ENCODE measurements at places on chromosomes 12 and 14.

DNA sequence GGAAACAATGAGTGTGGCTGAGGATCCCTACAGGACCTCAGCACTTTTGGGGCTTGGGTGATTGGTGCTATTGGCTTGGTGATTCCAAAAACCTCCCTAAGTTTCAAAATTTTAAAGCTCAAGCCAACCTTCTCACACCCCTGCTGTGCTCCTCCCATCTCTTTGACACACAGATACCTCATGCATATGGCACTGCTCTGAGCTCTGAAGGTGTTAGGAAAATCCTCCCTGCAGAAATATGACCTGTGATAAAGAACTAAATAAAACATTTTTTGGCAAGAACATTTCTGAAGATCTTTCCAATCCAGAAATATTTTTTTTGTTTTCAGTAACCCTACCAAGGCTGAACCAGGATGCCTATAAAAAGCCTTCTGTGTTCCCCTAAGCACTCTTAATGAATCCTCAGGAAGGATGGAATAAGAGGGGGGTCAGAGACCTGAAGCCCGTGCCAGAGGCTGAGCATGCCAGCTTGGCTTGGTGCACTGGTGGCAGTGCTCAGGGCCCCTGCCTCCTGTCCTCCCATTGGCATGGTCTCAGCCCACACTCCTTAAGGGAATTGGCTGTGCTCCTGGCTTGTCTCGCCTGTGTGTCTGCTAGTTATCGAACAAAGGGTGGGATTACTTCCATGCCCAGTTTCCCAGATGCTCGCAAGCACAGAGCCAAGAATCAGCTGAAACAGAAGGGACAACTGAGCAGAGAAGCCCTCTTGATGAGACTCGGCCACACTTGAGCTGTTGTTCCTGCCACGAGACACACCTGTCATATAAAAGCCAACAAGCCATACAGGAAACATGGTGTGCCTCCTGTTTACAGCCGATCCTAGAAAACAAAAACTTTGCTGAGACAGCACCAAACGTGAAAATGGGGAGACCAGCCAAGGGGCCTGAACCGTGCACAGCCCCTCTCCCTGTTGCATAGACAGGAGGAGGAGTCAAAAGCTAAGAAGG lies 132.7 kb upstream of the EEA1 start:
- DNase-seq = no peak

DNA sequence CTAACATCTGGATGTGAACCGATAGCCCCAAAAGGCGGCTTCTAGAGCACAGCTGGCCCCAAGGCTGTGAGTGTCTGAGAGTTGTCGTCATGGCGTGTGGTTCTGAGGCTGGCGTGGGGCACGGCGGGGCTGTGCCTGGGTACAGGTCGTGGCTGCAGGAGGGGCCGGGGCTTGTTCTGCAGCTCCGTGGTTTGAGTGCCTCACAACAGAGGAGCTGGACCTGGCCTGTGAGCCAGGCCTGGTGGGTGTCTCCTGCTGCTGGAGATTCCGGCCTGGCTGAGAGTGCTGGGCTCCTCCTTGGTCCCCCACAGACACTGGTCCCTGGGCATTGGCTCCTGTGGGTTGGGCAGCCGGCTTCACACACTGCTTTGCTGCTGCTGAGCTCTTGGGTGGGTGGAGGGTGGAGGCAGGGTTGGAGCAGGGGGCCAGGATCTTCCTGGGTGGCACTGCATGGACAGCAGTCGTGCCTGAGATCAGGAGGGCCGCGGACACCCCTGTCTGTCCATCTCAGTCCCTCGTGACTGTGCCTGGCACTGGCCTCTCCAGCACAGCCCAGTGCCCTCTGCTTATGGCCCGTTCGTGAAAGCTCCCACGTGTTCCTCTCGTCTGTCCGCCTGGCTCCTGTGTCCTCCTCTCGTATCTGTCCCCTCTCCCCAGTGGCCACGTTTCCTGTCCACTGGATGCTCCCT lies 31.8 kb upstream of the TEX22 start:
- DNase-seq = no peak

DNA sequence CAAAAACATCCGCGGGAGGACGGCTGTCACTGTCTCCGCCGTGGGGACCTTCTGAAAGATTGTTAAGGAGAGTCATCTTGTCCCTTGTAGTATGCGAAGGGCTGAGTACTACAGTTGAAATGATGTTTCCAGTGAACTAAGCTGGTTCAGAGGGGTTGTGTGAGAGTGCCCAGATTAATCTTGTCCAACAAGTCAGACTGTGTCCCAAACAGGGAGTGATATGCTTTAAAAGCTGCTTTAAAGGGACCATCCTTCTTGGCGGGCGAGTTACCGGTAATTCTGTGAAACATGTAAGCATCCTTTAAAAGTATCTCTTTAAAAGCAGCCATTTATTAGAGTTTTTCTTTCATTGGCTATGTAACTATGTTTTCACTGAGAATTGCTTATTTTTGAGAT lies 1.1 kb downstream of the WDR20 start:
- no peak for DNase-seq

DNA sequence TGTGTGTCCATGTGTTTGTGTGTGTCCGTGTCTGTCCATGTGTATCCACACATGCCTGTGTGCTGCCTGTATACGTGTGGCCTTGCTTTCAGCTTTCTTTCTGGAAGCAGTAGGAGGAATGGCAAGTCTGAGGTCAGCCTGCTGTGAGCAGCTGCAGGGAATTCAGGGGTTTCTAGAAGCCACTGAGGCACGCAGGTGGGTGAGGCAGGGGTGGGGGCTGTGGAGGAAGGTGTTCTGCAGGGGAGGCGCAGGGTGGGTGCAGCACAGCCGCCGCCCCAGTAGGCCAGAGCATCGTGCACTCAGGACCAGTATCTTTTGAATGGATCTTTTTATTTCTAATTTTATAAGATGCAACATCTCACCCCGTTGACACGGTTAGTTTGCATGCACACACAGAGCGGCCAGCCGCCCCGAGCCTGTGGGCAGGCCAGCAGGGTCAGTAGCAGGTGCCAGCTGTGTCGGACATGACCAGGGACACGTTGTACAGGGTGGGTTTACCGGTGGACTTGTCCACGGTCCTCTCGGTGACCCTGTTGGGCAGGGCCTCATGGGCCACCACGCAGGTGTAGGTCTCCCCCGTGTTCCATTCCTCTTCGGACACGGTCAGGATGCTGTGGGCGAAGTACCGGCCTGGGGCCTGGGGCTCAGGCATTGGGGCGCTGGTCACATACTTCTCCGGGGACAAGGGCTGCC lies 327.7 kb downstream of the TMEM121 start:
- DNase-seq = no peak

DNA sequence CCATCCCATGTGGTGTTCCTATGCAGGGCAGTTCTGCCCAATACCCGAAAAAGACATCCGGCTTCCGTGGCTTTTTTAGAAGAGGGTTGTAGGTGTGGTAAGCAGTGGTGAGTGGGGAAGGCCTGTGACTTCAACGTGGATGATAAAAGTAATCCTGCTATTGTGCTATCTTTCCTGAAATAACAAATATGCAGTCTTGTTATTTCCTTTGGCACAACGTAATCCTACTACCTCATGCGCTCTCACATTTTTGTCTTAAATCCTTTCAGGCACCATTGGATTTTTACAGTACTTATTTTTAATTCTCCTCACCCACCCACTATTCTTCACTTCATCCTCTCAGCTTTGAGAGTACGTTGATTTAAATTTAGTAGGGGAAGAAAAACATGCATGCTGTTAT lies 96.8 kb downstream of the IPO8 start:
- DNase-seq = no peak

GRCh38 chr14:79424462-79424861 lies 786.8 kb downstream of the DIO2 start:
- DNase-seq = no peak

GRCh38 chr12:68481181-68481941 lies 129.3 kb upstream of the RAP1B start:
- no peak for DNase-seq

GRCh38 chr12:120688527-120689071 lies 1.6 kb downstream of the MLEC start:
- DNase-seq = no peak

GRCh38 chr12:68633614-68634558 lies 23.2 kb downstream of the RAP1B start:
- DNase-seq = no peak

DNA sequence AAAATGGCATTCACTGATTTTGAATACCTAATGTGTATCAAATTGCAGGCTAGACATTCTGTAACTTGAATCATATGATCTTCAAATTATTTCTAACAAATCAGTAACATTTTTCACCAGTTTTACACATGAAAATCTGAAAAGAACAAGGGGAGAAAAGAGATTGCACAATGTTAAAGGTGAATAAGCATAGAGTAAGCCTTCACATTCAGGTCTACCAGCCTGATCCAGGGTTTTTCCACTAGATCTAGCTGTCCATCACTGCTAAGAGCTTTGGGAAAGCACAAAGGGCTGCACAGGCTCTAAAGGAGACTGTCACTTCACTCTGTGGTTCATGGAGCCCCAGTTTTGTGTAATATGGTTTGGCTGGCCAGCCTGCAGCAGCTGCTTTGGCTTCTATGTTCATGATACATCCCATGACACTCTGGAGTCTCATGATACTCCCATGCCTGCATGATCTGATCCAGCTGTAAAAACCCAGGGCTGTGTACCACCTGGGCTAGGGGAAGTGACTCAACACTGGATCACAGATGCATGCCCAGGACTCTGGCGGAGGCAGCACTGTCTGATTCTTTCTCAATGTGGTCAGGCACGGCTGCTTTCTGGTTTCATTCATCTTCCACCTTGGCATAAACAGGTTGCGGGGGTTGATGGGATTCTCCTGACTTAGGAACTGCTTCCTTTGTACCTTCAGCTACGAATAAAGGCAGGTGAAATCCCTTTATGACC lies 859.7 kb downstream of the GALC start:
- DNase-seq = no peak

- DNase-seq = no peak
Measured at GRCh38 chr14:91883753-91884152, 16.4 kb upstream of the TC2N start.

- DNase-seq = no peak
Measured at GRCh38 chr12:13691598-13691997, 289.8 kb downstream of the GRIN2B start.

DNA sequence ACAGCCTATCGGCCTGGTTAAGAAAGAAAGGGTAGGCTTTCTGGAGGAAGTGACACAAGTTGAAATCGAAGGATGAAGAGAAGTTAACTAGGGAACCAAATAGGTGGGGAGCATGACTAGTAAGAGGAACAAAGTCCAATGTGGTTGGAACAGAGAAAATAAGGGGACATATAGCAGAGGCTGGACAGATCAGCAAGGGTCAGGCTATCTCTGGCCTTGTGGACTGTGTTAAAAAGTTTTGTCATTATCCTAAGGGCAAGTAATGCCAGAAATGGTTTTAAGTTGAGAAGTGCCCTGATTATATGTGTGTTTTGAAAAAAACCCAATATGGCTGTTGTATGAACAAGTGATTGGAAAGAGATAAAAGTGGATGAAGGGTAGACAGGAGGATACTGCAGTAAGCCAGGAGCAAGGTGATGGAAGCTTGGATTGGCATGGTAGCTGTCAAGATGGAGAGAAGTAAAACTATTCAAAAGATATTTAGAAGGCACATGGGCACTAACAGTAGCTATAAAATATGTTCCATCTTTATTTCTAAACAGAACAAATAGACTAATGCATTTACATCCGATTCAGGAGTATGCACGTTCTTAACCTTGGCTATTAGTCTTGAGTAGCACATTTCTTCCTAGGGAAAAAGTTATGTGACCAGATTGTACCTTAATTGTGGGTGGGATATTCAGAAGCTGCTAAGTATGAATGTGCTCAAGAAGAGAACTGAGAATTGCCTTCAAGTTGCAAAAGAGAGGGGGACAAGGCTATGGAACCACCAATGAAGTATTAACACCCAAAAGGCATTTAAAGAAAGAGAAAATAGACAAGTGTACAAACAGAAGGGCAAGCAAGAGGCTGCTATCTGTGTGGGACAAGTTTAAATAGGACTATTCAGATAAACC lies 46.8 kb upstream of the OR5AU1 start:
- no peak for DNase-seq

DNA sequence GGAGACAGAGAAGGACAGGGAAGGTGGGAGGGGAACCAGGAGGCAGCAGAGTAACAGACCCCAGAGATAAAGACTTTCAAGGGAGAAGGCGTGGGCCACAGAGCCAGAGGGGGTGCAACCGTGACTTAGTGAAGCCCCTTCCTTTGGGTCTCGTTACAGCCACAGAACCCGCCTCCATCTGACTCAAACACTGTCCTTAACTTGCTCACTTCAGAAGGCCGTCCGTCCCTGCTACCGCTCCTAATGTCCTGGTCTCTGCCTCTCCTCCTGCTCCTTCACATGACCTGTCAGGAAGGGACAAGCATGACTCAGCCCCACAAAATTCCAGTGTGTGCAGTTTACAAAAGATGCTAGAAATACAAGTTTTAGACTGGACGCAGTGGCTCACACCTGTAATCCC lies 18.0 kb downstream of the RIMBP2 start:
- no peak for DNase-seq

DNA sequence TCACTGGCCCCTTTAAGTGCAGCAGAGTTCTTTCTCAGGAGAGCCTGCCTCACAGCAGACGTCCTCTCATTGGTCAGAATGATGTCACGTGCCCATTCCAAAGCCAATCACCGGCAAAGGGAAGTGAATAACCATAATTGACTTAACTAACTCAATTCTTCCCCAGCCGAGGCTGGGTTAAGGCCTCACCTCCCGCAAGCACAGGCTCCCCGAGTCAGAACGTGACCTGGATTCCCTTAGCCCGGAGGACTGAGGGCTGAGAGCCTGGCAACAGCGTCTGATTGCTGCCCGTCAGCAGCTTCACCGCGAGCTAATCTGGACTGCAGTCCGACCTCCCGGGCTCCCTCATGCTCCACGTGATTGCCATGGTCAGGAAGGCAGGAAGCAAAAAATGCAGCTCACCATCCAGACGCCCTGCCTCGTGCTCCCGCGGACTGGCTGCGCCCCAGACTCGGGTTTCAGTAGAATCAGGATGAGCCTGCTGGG lies 92.1 kb upstream of the FZD10 start:
- no peak for DNase-seq

DNA sequence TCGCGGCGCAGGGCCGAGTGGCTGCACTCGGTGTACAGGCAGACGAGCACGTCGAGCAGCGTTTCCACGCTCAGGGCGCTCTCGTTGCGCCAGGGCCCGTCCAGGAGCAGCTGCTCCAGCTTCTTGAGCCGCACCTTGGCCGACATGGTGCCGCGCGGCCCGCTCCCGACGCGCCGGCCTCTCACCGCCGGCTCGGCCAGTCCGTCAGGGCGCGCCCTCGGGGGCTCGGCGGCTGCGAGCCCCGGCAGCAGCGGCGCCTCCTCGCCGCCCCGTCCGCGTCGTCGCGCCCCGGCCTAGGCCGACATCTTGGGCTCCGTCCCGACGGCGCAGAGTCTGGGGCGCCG lies 349 bp downstream of the CDC42BPB start:
- no peak for DNase-seq

GRCh38 chr12:57119294-57120085 lies 8.3 kb upstream of the STAT6 start:
- DNase-seq = no peak

- DNase-seq = no peak
Measured at GRCh38 chr12:68327896-68328295, 4.3 kb downstream of the MDM1 start.

DNA sequence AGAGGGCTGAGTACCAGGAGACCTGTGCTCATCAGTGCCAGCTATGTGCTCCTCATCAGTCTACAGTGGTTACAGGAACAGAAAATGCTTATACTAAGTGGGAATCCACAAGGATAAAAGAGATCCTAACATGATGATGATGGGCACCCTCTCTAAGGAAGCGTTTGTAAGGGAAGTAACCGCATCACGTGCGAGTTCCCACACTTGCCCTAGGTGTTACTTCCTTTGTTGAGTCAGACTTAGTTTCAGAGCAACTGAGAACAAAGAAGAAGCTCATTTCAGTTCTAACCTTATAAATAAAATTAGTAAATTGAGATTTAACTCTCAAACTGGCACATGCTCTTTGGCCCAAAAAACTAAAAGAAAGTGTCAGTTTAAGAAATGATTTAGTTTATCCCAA lies 956.4 kb upstream of the TMEM132C start:
- no peak for DNase-seq

Measured in effector memory CD8-positive, alpha-beta T cell (primary cell).